ENCODE measurements at places on chromosomes 2 and 18. TPM values are rescaled to one million over a fixed set of nuclear protein-coding genes. Genes with fewer than 3 reads are reported as not detected.
A peak's percentile ranks its signal among the peaks of the same experiment; 100 is the strongest.

- no peaks in the 10 kb centered on the region for H3K27me3 ChIP-seq
- no peaks in the 10 kb centered on the region for H3K4me1 ChIP-seq
- H3K4me3 ChIP-seq, result no peak overlapping the region
- no peaks in the 10 kb centered on the region for H3K36me3 ChIP-seq
- DNase-seq, result peak; percentile 51
Measured at GRCh38 chr2:158600155-158600802, 143.5 kb downstream of the PKP4 start.

DNA sequence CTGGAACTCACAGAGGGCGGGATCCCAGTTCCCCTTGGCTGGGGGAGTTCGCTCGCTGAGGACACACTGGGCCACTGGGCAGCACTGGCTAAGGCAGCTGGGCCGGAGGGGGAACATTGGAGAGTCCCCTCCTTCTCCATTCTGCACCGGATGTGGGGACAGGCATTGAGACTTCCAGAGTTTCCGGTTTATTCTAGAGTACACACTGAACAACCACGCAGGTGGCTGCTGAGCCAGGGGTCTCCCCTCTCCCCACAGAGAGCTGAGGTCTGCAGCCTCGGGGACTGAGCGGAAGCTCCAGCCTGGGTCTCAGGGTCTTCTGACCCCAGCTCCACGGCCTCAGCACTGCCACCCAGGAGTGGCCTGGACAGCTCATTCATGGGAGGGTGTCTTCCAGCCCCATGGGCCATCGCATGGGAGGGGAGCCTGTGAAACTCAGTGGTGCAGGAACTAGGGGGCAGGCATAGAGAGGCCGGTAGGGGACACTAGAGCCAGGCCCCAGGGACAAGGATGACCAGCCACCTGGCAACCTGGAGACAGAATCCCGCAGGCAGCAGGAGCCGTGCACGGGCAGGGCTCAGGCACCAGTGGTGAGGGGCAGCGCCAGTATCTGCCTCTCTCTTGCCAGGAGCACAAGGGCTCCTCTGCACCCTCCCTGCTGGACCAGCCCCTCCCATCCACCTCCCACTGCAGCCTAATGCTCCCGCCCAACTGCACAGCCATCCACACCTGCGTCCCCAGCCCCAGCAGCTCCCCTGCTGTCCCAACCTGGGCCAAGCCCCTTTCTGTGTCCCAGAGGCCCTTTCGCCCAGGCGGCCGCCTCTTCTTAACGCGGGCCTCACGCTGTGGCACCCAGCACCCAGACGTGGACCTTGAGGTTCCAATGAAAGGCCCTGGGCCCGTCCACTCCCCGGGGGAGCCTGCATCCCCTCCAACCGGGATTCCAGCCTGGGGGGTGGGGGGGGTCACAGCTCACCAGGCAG lies 45.1 kb upstream of the GPC1 start:
- H3K36me3 ChIP-seq, result no peaks in the 10 kb centered on the region
- no peak for DNase-seq
- no peaks in the 10 kb centered on the region for H3K4me1 ChIP-seq
- H3K27ac ChIP-seq, result no peak overlapping the region
- no peaks in the 10 kb centered on the region for H3K27me3 ChIP-seq

DNA sequence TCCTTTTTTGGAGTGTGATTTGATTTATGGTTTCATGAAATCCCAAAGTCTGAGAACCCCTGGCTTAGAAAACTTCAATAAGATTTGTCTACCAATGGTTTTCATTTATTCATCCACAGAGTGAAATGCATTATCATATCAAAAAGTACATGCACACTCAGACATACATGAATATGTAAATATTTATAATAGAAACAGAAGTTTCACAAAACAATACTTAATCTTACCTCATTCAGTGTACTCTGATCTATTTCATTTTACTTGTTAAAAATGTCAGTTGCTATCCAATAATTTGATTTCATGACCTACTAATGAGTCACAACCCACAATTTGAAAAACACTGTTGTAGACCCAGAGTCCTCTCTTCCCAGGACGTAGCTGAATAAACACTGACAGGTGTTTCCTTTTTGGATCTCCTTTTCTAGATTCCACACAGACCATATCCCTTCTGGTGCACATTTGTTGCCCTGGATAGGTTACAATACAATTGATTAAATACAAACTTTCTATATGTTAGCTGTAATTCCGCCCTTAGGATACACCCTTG lies 10.4 kb upstream of the CAVIN2 start:
- H3K4me1 ChIP-seq, result no peaks in the 10 kb centered on the region
- no peak overlapping the region for H3K27ac ChIP-seq
- H3K36me3 ChIP-seq, result no peaks in the 10 kb centered on the region
- no peaks in the 10 kb centered on the region for H3K27me3 ChIP-seq
- DNase-seq, result no peak

Gene SLC19A3
- 0.41 TPM for total RNA-seq

Data from prostate gland (tissue), 2 donors.